NCI-H187 treated with DMSO at 0.1 percent for 48 hours (cell line): ENCODE measurements at places on chromosomes 3 and 15.

- DNase-seq: no peak
These were observed 43.1 kb downstream of the RBPMS2 start for GRCh38 chr15:64732156-64732860.

DNA sequence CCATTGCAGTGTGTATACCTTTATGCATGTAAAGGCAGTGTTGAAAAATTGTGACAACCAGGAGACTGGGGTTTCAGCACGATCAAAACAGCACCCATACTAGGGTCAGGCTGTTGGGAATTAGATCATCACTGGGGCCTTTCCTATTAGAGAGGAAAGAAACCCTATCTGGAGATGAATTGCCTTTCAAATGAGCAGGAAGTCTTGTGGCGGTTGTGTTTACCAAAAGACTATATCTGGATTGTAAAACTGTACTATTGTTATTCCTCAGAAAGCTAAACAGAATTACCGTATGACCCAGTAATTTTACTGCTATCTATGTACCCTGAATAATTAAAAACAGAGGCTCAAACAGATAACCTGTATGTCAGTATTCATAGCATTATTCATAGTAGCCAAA is 10.1 kb downstream of the UBE2E1 start:
- DNase-seq: no peak

- no peak for DNase-seq
These were observed 551.7 kb upstream of the CFAP20DC start for GRCh38 chr3:59601486-59601885.

GRCh38 chr3:5016211-5017161 is 37.2 kb downstream of the BHLHE40 start:
- no peak for DNase-seq

GRCh38 chr3:172065967-172066762 is 26.8 kb downstream of the FNDC3B start:
- DNase-seq: no peak

DNA sequence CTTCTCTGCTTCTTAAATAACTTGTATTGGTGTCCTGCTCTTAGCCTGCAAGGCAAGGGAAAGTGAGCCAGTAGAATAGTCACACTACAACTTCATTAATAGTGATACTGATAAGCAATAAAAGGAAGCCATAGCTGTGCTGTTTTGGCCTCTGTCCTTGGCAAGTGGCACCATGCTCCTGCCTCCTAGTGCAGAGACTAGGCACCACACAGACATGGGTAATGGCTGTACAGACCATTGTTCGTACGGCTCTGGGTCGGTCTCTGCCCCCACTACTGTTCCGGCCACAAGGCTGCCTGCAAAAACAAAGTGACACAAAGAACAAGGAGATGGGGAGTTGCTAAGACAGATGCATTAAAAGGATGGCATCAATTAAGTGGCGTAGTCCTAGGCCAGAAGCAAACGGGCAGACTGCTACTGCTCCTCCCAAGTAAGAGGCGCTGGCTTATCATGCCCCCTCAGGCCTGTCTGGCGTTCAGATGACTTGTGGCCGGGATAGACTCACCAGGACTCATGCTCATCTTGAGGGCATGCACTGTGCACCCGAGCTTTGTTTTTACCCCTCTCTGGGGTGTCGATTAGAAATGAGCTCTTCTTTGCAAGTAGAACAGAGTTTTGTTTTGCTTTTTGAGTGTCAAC is 75.6 kb downstream of the TRAK1 start:
- no peak for DNase-seq

DNA sequence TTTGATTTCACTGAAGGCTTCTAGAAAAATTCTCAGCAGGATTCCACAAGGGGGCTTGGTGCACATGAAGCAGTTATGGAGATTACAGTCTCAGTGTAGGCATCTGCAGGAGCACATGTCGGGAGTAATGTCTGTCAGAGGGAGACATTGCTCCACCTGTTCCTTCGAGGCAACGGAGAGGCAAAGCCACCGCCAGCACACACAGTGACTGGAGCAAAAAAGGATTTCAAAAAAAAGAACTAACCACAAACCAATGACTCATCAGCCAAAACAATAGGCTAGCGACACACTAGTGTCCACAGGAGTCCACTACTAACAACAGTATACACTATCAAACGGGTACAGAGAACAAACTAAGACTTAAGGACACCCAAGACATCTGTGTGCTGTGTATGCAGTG is 68.9 kb downstream of the NPTN start:
- no peak for DNase-seq

GRCh38 chr3:45611628-45612081 is 17.1 kb downstream of the LIMD1 start:
- DNase-seq: no peak

DNA sequence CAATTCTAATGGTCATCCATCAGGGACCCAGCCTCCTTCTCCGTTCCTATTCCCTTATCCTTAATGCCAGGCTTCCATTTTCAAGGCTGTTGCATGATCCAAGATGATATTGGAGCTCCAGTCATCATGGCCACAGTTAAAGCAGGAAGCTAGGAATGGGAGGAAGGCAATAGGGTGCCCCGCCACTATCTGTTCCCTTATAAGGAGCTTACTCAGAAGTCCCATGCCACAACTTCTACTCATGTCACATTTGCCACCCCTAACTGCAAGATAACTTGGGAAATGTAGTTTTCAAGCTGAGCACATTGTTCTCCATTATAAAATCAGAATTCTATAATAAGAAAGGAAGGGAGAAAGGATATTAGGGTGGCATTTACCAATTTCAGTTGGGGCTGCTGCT is 38.6 kb upstream of the SPSB4 start:
- DNase-seq: no peak

DNA sequence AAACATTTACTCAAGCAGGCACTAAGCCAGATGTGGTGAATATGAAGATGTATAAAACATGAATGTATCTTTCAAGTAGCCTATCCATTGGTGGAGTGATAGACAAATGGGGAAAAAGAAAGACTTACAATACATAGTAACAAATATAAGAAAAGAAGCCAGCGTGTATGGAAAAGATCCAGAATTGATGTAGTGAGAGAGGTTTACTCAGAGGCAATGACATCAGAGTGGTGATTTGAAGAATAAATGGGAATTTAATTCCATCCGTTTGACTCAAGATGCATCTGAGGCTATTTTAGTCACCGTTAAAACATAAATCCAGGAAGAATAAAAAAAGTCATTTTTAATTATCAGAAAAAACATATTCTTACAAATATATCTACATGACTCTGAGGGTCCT is 162.6 kb downstream of the IL1RAP start:
- no peak for DNase-seq

GRCh38 chr15:50009634-50010033 is 109.4 kb downstream of the ATP8B4 start:
- DNase-seq: no peak

DNA sequence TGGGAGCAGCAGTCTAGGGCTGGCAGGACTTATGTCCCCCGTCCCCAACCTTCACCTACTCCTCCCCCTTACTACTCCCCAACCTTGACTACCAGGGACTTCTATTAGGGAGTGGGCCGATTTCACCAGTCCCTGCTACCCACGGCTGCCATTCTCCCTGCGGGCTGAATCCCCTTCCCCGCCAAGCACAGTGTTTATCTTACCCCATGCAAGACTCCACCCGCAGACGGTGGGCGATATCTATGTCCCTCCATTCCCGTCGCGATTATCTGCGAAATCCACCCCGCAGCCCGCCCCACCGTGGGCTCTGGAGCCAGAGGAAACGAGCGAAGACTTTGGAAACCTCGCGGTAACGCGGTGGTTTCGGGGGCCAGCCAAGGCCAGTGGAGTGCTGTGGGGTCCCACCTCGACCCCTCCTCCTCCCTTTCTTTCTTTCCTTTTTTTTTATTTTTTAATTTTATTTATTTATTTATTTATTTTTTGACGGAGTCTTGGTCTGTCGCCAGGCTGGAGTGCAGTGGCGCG is 4.7 kb downstream of the ISLR2 start:
- no peak for DNase-seq

GRCh38 chr3:72186400-72186855 is 401.5 kb upstream of the PROK2 start:
- no peak for DNase-seq

- DNase-seq: no peak
These were observed 49.8 kb downstream of the BDH1 start for GRCh38 chr3:197505796-197506548.

GRCh38 chr15:49742381-49742780 is 121.5 kb downstream of the DTWD1 start:
- DNase-seq: no peak

GRCh38 chr3:120903221-120903620 is 4.8 kb upstream of the STXBP5L start:
- DNase-seq: no peak

- DNase-seq: no peak
These were observed 73.9 kb downstream of the SEMA6D start for GRCh38 chr15:47791161-47791560.

- no peak for DNase-seq
These were observed 27.4 kb downstream of the ECT2 start for GRCh38 chr3:172777901-172778300.

DNA sequence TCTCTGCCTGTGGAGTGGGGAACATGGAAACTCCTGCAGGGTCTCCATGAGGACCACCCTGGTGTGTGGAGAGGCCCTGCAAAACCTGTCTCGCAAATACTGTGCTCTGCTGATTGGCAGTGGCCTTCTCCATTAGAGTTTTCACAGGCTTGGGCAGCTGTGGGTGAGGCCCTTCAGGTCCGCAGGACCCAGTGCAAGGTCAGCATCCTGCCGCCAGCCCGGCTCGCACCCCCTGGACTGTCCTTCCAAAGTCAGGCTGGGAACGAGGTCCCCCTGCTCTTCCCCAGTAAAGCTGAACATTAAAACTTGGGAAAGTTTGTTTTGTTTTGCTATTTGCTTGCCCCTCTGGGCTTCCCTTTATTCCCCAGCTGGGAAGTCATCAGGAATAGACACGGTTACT is 85.0 kb upstream of the PLXNA1 start:
- DNase-seq: no peak

GRCh38 chr15:83164771-83165404 is 42.7 kb downstream of the HDGFL3 start:
- no peak for DNase-seq

- DNase-seq: no peak
These were observed 369.2 kb upstream of the IL12A start for GRCh38 chr3:159619341-159619885.

GRCh38 chr3:2765002-2765579 is 345.1 kb downstream of the IL5RA start:
- DNase-seq: peak; percentile 19

DNA sequence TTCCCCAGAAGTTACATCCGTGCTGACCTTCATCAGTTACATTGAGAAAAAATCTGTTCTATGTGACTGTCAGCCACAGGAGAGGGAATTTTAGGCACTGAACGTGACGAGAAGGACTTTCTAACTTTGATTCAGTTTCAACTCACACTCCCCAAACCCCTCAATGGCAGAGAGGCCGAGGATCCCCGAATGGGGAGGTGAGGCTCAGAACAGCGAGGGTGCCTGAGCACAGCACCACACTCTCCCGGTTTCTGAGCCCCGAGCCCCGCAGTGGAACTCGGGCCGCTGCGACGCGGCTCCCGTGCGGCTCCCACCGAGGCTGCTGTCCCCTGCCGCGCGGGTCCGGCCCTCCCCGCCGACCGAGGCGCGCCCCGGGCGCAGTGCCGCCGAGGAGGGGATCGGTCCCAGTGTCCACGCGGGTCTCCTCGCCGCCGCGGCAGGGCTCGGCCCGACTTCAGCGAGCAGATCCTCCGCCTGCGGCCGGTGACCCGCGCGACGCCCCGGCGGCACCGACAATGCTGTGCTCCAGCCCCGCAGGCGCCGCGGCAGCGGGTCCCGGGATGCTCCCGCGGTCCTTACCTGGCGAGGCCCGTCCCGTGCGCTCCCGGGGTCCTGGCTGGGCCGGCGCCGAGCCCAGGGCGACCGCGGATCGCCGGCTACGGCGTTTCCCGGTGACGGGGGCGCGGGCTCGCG is 439 bp downstream of the CTXND1 start:
- no peak for DNase-seq

DNA sequence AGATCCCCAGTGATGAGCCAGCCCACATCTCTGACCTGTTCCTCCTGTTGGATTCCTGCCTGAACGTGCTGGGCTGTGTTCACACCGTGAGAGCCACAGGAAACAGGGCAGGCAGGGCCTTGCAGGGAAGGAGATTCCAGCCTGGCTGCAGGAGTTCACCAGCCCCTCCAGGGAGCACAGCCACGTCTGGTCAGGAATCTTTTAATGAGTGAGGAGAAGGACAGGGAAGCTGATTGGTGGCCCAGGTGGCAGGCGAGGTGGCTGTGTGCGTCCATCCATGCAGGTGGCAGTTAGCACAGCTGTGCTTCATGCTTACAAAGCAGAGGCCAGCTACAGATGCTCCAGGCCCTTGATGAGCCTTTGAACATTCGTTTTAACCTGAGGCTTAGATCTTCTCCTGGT is 10.5 kb downstream of the LRRK1 start:
- DNase-seq: no peak

DNA sequence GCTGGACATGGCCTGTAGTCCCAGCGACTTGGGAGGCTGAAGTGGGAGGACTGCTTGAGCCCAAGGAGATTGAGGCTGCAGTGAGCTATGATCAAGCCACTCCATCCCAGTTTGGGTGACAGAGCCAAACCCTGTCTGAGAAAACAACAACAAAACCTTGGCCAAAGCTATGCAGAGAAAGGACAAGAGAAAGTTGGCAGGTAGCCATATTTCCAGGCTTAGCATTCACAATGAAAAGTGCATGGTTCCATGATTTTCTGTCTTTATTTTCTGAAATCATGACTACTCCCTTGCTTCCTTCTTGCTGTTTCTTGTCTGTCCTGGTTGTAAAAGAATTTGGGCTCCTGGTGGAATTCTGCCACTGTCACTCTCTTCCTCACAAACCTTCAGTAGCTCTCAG is 284.6 kb upstream of the C2CD4B start:
- DNase-seq: no peak

GRCh38 chr3:18872466-18872865 is 275.8 kb upstream of the KCNH8 start:
- no peak for DNase-seq

GRCh38 chr15:67135494-67135893 is 70.1 kb downstream of the SMAD3 start:
- no peak for DNase-seq

DNA sequence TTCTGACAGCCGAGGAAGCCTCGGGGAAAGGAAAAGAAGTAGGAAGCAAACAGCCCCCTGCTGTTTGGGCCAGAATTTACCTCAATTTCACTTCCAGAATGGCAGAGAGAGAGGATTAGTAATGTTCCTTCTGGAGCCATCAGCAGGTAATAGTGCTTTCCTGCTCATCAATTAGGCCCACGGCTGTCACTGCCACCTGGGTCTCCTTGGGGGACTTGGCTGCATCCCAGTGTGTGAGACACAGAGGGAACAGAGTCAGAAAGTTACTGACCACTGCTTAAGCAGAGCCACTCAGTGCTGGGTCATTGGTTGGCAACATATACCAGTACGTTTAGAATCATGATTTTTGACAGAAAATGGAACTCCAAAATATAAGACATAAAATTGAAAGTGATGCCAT is 397.0 kb downstream of the EPHA3 start:
- DNase-seq: no peak

GRCh38 chr3:141643796-141644195 is 94.3 kb upstream of the RNF7 start:
- no peak for DNase-seq

GRCh38 chr3:131903988-131904415 is 130.8 kb downstream of the CPNE4 start:
- DNase-seq: no peak
